Endodermal cell (in vitro differentiated cells): ENCODE measurements at places on chromosomes 6 and 20. TPM values are rescaled to one million over a fixed set of nuclear protein-coding genes. Genes with fewer than 3 reads are reported as not detected.

The LY6G6D gene
- not detected in 3 replicates for total RNA-seq

- no peak for DNase-seq
Observed at GRCh38 chr6:79158856-79159516, 75.5 kb downstream of the HMGN3 start.

DNA sequence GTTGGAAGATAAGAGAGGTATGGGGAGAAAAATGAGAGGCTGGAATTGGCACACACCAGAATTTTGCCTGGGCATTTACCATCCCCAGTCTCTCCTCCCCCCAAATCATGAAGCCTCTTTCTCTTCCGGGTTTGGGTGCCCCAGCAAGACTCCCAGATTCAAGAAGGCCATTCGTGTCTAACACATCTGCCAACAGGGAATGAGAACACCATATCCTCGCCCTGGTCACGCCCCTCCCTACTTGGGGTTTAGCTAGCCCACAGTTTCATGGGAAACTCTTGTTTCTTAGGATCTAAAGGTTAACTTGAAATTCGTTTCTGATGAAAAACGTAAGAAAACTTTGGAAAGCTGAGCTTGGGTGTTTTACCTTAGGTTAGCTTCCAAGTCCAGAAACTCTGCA, 105.5 kb upstream of the TMEM170B start:
- no peak for DNase-seq

GRCh38 chr6:17381424-17382147, 11.8 kb upstream of the CAP2 start:
- DNase-seq, result no peak

The SLA2 gene
- total RNA-seq, result 0.44 to 1.2 TPM (median 0.84 TPM) in 3 replicates

The SLC17A4 gene
- total RNA-seq, result not detected in 2 replicates

- DNase-seq, result no peak
Observed at GRCh38 chr6:166630462-166630861, 3.4 kb upstream of the RPS6KA2 start.

The HLA-DPA1 gene
- 1.5 and 1.9 TPM in 2 replicates for total RNA-seq

DNA sequence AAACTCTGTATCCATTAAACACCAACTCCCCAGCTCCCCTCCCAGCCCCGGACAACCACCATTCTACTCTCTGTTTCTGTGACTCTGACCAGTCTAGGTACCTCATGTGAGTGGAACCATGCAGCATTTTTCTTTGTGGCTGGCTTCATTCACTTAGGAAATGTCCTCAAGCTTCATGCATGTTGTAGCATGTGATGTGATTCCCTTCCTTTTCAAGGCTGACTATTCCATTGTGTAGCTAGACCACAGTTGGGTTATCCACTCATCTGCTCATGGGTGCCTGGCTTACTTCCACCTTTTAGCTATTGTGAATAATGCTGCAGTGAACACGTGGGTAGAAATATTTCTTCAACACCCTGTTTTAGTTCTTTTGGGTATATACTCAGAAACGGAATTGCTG, 8.8 kb upstream of the BPHL start:
- no peak for DNase-seq

DNA sequence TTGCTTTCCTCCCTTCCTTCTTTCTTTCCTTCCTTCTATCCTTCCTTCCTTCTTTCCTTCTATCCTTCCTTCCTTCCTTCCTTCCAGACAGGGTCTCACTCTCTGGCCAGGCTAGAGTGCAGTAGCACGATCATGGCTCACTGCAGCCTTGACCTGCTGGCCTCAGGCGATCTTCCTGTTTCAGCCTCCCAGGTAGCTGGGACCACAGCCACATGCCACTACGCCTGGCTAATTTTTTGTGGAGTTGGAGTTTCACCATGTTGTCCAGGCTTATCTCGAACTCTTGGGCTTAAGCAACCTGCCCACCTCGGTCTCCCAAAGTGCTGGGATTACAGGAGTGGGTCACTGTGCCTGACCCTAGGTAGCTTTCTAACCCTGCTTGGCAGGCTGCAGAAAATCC, 12.2 kb upstream of the SEC63 start:
- DNase-seq, result no peak

GRCh38 chr6:53651764-53652401, 13.7 kb downstream of the KLHL31 start:
- DNase-seq, result peak; percentile 93

The FAM83C gene
- total RNA-seq, result not detected in 2 replicates

DNA sequence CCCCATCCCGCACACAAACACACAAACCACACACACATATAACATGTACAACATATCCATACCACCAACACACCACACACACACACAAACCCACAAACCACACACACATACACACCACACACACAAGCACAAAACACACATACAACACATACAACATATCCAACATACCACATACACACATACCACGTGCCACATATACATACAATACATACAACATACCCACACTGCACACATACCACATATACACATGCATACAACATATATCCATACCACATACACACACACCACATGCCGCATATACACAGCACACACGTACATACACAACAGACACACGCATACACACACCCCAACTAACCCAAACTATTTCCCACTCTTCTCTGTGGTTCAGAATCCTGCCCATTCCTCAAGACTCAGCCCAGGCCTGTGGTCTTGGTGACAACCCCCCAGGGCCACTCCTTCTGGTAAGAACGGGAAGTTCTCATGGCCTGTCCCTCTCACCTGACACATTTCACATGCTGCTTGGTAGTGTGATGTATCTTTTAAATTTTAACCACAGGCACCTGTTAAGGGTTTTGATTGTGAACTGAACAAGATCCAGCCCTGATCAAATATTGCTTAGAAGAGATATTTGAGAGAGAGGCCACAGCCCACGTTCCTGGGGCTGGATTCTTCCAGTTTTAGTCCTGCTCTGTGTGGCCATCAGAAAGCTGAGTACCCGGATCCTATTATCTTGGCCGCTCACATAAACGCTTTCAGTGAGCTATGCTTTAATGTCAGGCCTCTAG, 55.9 kb upstream of the KCNK16 start:
- DNase-seq, result peak; percentile 36

GRCh38 chr20:9668381-9668780, 154.0 kb downstream of the LAMP5 start:
- DNase-seq, result no peak

DNA sequence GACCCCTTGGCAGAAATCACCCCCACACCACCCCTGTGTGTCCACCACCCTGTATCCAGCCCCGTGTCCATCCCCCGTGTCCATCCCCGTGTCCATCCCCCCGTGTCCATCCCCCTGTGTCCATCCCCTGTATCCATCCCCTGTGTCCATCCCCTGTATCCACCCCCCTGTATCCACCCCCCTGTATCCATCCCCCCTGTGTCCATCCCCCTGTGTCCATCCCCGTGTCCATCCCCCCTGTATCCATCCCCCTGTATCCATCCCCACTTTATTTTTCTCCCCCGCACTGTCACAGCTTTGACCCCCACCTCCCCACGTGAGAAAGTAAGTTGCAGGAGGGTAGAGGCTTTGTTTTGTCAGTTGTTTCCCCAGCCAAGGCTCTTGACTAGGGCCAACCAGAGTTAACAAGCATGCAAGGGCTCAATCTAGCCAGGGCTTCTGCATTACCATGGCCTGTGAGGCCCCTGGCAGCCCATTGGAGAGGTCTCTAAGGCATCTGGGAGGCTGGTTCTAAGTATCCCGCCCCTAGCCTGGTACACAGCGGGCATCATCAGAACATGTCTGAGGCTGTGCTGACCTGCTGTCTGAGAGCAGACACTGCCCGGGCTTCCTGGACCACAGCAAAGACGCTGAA, 18.1 kb upstream of the SIRPA start:
- no peak for DNase-seq

GRCh38 chr6:113876695-113877094, 19.6 kb downstream of the MARCKS start:
- DNase-seq, result no peak

DNA sequence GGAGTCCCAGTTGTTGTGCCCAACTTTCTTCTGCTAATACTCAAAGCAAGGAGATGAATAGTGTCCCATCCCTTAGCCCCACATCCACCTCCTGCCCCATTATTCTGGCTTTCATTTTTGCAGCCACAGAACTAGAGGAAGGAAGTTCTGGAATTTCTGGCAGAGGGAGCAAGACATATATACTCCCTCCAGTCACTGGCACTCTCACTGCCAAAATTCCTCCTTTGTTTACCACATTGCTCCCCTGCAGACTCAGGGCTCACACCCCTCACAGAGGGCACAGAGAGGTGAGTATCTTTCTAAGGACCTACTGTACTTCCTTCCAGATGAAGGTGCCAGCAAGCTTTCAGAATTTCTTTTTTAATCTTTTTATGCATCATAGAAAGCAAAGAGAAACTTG, 168.0 kb upstream of the ID4 start:
- no peak for DNase-seq

DNA sequence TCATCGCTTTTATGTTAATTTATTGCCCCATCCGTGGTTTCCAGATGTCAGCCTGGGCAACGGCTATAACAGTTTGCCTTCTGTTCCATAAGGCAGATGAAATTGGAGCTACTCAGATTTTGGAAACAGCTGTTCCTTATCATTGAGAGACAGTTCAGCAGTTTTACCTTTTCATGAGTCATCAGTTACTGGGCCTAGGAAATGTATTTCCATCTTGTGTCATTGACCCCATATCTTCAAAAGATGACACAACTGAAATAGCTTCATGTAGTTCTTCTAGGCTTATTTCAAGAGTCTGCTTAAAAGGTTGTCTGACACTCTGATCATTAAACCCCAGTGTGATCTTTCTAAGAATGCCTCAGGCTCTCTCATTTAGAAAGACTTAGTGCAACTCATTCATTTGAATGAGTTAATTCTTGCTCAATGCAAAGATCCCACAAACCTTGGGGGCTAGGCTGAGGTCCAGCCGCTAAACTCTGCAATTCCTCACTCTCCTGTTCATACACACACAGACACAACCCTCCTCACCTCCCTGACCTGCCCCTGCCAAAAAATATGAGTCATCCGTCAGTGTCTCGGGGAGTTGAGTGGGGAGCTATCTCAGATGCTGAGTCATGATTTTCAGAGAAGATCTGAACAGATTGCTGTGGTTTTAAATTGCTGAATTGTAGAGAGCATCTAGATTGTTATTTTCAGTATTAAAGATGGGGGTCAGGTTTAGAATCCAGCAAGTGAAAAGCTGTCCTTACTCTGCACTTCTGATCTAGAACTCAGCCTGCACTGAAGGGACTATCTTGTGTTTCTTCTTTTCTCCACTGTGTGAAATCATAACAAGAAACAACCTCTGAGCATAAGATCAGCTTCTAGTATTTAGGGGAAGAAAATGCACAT, 61.8 kb downstream of the RPP40 start:
- no peak for DNase-seq

GRCh38 chr20:36614781-36615557, 9.4 kb downstream of the RAB5IF start:
- no peak for DNase-seq

DNA sequence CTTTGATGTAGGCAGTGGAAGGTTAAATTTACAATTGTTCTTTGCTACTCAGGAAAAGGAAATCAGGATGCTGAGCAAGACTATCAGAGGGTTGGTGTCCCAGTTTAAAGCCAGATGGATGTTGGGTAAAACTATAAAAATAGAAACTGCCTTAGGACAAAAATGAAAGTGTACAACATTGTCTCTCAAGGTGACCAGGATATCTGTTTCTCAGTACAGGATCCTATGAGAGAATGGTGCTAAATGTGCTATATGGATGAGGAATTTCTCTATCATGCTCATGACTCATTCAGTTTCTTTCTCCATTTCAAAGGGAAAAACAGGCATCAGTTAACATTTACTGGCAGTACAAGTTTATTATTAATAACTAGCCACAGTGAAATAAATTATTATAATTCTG, 534.2 kb upstream of the GJE1 start:
- DNase-seq, result no peak

DNA sequence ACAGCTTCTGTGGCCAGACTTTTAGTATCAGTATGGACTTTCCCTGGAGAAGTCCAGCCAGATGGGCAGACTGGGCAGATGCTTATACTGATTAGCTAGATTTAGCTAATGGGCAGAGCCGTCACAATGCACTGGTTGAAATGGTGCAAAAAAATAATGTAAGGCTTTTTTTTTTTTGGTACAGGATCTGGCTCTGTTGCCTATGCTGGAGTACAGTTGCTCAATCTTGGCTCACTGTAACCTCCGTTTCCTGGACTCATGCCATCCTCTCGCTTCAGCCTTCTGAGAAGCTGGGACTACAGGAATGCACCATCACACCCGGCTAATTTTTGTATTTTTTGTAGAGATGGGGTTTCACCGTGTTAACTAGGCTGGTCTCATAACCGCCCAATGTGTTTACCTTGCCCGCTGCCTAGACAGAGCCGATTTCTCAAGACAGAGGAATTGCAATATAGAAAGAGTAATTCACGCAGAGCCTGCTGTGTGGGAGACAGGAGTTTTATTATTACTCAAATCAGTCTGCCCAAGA, 16.4 kb upstream of the KIFC1 start:
- no peak for DNase-seq

The FAM162B gene
- 0.77 and 0.79 TPM in 2 replicates for total RNA-seq

DNA sequence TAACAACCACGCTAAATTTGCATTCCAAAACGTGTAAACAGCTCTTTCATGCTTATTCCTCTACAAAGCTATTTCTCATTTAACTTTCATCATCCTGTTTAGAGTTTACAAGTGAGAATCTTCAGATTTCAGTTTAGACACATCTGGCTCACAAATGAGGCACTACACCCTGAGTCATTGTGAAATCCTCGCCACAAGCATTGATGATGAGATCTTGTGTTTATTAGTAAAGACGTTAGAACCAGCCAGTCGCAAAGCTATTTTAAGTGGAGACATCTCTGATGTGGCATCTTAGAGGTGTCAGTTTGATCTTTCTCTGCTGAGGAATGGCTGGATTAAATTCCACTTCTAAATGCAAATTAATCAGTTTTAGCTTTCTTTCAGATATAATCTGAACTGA, 8.3 kb upstream of the ISM1 start:
- no peak for DNase-seq

GRCh38 chr6:48388044-48388443, 277.0 kb upstream of the PTCHD4 start:
- DNase-seq, result no peak

The HNF4A gene
- total RNA-seq, result 53.5 to 60.8 TPM (median 58.0 TPM) in 3 replicates

DNA sequence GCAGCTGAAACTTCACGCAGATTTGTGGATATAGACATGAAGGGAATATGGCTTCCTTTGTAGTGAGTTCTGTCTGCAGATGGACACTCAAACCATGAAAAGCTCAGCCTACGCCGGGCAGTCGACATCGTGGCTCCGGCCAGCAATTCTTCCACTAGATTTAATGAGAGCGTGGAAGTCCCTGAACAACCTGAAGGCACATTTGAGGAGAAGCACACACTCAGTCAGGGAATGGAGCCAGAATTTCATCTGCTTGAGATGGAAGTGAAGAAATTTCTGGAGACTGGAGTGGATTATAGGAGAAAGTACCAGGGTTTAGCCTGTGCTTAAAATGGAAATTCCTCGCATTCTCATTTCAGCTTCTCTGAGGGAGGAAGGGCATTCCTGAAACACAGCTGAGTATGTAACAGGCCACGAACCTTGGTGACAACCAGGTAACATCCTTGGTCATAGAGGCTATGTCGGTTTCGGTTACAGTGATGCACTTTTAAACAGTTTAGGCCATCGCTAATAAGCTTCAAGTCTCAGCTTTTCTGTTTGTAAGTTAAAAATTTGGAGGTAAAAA, 80.5 kb upstream of the AGPAT4 start:
- DNase-seq, result no peak
